Cerebellar cortex (tissue), 1 donor: ENCODE measurements at places on chromosomes 6 and 20.

- DNase-seq = no peak
Observed at GRCh38 chr6:137475103-137475502, 19.1 kb downstream of the OLIG3 start.

DNA sequence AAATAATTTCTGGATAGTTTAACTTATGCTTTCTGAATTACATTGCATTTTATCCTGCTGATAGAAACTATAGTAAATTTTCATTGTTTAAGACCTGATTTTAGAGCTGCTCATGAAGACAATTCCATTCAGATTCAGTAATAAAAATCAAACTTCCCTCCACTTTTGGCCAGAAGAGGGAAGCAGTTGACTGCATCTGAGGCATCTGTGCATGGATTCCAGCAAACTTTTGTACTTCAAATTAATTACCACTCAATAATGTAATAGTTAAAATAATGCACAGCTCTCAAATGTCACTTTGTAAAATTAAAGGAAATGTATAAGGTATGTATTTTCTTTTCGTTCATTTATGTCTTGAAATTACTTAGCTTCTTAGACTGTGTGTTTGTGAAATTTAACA, 64.2 kb upstream of the SLC35B3 start:
- DNase-seq = peak; percentile 10

DNA sequence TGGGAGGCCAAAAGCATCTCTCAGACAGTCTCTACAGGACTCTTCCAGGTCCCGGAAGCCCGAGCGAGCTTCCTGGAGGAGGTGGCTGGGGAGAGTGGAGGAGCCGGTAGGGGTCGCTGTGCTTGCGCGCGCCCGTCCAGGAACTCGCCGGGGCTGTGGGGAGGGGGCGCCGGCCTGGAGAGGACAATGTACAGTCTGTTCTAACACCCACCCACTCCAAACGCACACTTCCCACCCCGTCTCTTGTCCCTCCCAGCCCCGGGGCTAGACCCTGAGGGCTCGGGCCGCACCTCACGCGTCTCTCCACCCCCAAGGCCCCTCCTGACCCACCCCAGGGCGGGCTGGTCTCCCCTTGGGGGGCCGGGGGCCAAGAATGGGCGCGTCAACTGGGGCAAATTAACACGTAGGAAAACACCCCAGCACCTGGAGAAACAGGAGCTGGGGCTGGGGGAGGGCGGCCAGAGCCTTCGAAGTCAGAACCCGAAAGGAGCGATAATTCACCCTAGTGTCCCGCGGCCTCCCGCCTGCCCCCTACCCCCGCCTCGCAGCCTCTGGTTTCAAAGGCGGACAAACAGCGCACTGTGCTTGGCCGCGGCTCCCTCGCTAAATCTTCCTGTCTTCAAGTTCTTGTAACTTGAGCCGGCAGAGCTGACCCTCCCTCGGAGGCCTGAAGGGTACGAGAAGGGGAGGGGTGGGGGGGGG, 103.2 kb upstream of the FOXP4 start:
- no peak for DNase-seq

- DNase-seq = no peak
Observed at GRCh38 chr6:156809446-156810178, 32.4 kb downstream of the ARID1B start.

DNA sequence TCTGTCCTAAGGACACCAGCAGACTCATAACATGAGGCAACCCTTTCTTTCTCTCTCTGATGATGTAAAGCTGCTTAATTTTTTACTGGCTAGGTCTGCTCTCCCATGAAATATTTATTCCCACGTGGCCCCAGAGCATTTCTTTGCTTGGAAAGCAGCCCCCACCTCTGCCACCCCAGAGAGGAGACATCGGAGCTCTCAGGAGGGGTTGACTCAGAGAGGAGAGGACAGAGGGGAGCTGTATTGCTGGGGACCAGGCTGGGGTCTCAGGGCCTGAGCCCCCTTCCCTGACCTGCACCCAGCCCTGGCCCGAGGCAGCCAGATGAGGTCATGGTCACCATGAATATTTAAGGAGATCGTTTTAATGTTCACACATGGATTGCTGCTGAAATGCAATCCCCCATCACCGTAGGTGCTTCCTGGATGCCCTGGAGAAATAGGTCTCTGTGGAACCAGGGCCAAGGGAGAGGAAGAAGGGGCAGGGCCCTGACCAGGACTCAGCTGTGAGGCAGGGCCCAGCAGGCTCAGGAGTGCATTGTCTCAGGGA, 117.5 kb downstream of the DLL1 start:
- DNase-seq = no peak

DNA sequence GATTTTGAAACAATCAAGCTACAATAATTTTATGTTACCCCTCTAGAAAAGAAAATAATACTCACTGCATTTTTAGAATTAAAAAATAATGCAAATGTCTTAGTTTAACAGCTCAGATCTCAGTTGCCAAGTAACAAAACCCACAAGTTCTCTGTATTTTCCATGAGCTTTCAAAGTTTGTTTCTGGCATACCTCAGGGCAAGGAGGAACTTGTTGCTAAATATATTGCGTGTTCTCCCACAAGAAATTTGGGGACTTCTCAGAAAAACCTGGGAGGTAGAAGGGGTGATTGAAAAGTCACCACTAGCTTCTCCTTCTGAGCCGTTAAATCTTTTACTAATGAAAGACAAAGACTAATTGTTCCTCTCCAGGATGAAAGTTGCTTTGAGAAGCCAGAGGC, 236.8 kb upstream of the MARCKS start:
- no peak for DNase-seq

DNA sequence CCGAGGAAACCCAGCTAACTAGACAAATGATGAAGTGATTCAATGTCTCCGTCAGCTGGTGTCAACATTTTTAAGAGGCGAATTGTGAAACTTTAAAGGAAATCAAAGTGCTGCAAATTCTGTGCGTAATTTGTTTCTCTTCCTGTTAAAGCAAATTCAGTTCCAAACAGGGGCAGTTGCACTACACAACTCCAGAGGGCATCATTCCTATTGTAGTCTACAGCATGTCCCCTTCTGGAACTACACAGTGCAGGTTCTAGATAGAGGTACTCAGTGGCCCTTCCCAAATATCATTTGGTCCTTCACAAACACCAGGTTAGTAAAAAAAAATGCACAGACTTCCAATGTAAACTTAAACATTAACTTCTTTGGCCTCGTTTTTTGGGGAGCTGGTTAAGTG, 38.3 kb upstream of the SMLR1 start:
- no peak for DNase-seq

GRCh38 chr20:40757087-40757486, 68.1 kb upstream of the MAFB start:
- no peak for DNase-seq

- DNase-seq = no peak
Observed at GRCh38 chr6:12923644-12924235, 207.2 kb downstream of the PHACTR1 start.

DNA sequence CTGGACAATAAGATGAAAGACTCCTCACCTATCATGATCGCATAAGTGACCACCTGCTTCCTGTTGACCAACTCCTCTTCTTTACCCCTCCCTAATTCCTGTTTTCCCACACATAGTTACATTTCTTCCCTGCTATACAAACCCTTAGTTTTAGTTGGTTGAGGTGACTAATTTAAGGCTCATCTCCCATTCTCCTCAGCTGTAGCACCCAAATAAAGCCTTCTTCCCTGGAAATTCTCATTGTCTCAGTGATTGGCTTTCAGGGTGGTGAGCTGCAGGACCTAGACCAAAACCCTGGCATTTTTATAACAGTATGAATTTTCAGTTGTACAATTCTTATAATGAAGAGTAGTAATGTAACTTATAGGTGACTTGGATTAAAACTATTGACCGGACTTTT, 2.1 kb downstream of the FKBP1C start:
- DNase-seq = no peak

DNA sequence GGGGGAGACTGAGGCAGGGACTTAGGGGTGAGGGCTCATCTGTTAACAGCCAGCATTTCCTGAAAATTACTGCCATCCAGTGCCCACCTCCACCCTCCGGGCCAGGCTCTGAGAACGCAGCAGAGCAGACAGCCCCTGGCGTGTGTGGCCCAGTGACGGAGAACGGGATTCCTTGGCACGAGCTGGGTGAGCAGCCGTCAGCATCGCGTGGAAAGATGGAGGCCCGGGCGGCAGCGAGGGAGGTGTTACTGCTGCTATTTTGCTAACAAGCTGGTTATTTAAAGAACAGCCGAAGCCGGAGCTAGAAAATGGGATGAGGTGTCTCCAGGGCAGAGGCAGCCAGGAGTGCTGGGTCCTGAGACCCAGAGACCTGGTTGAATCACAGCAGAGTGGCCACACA, 62.7 kb downstream of the DLGAP4 start:
- no peak for DNase-seq

DNA sequence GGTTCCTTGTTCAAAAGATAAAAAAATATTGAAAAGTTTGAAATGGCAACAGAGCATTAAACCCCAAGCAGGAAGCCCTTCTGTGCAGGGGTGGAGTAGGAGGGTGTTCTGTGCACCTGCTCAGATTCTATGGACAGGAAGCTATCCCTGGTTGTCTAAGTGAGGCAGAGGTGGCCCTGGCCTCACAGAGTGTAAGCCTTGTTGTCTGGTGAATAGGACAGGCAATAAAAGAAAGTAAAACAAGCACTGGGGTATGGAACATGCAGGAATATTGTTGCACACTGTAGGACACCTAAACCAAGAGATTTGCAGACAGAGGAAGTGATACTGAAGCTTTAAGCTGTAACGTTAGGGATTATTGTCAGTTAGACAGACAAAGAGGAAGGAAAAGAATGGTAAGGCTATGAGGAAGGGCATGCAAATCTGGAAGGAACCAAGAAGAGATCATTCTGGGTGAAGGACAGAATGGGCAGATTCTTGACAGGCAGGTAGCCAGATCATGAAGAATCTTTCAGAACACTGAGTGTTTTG, 66.8 kb downstream of the TBC1D7 start:
- no peak for DNase-seq

GRCh38 chr6:148854096-148854495, 107.3 kb downstream of the UST start:
- peak; percentile 78 for DNase-seq

DNA sequence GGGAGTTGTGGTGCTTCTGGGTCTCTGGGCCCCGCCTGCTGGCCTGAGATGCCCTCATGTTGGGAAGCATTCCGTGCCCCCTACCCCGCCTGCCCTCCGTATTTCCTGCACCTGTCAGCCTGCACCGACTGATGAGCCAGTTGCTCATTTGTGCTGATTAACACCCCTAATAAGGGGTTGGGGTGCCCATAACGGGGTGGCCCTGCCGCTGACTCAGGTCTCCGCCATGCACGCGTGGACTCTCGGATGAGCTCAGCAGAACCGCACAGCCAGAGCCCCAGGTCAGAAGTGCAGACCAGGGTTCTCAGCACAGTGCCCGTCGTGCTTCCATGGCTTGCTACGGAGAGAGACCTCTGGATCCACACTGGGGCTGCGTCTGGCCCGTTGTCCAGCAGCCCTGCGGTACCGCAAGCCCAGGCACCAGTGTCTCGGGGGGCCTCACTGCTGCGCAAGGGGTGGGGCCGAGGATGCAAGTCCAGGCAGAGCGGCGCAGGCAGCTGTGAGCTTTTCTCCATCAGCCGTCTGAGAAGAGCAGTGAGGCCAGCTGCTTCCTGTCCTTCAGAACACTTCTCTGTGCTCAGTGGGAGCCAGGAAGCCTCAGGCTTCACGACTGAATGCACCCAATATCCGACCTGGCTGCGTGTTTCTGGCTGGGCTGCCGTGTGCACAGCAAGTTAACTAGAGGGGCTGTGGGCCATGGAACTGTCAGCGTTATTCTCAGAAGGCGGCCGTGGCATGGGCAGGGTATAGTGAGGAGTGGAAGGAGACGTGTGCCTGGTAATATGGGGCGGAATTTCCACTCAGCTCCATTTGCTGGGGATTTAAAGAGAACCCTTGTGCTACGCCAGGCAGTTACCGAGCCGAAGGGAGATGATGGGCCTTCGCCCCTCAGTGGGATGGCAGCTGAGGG, 18.6 kb downstream of the MTG2 start:
- DNase-seq = peak; percentile 53

DNA sequence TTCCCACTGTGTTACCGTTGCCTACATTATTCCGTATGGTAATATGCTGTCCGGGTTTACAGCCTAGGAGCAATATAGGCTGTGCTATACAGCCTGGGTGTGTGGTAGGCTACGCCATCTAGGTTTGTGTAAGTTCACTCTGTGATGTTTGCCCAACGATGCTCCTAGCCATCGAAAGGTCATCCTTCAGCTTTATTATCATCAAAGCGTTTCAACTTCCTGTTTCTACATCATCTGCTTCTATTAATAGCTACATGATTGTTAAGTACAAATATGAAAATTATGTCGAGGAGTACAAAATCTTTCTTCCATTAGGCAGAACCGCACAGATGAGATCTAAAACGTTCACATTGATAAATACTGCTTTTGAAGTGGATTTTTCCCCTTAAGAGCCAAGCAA, 69.9 kb downstream of the PPP1R14C start:
- no peak for DNase-seq

- no peak for DNase-seq
Observed at GRCh38 chr20:38373231-38373867, 27.1 kb downstream of the LBP start.

- no peak for DNase-seq
Observed at GRCh38 chr20:23081263-23081819, 4.8 kb downstream of the CD93 start.

GRCh38 chr6:91132461-91132860, 545.6 kb upstream of the MAP3K7 start:
- no peak for DNase-seq

- no peak for DNase-seq
Observed at GRCh38 chr6:165695722-165696515, 32.9 kb upstream of the PDE10A start.

GRCh38 chr6:35739645-35740524, 3.1 kb downstream of the ARMC12 start:
- DNase-seq = no peak

GRCh38 chr6:170053966-170054661, 236.8 kb downstream of the DLL1 start:
- DNase-seq = no peak

DNA sequence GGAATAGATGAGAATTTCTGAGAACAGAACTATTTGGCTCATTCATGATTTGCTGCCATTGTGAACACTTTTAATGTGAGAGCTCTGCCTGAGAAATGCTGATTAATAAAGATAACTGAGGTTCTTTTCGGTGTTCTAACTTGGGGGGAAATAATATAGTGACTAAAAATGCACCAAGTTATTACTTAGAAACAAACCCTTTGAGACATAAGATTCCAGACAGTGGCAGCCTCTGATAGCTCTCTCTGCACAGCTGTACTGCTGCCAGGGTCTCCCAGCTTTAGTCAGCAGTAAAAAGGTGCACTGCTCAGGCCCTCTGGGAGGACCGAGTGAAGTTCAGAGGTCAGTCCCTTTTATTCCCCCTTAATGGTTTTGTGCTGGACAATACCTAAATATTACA, 2.5 kb upstream of the PRDM1 start:
- no peak for DNase-seq

DNA sequence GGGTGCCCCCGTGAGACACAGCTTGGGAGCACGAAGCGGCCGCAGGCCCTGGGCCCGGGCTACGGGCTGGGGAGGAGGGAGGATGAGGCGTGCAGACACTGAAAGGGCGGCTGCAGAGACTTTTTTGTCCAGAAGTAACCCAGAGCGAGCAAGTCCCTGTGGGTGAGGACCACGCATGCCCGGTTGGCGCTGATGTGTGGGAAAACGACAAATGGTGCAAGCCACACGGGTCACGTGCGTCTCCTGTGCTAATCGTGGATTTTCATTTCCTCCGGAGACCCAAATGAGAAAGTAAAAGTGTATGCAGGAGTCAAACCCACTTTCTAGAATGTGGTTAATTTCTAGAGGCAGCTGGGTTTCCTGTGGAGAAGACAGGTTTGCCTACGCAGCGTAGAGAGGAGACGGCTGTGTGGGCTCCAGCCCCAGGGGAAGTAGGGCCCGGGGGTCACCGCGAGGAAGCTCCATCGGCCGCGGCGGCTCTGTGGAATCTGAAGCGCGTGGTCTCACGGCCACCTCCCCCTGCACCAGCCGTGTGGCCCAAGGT, 19.0 kb downstream of the DLL1 start:
- DNase-seq = no peak
